Non-pigmented ciliary epithelial cell (primary cell): ENCODE measurements at places on chromosomes 11 and 22.
A peak's percentile ranks its signal among the peaks of the same experiment; 100 is the strongest.

DNA sequence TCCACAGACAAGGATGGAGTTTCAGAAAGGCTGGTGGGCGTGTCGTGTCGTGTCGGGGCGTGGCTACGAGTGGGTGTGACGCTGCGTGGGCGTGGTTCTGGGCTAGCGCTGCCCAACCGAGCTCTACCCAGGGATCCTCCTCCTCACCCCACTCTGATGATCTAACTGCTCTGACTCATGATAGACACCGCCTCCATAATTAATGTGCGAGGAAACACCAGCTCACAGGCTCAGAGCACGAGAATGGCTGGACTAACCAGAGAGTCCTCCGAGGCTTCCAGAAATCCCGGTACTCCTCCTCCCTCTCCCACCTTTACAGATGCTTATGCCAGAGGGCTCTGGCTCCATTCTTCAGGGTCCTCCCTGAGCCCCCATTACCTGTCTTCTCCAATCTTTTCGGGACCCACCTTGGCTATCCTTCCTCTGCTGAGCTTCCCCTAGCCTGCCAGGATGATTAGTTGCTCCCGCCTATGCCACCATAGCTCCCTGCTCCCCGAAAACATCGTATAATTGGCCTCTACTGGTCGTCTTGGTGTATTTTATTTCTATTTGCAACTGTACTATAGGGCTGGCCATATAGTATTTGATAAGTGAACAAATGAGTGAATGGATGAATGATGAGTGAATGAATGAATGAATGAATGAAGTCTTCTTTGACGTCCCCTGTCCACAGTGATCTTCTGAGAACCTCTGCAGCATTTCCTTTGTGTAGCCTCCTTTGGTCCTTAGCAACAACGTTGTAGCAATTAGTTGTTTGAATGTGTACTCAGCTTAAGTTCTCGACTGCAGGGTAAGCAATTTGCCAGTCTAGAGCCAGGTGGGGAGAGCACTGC, 21.7 kb downstream of the TMPRSS13 start:
- peak; percentile 86 for DNase-seq

DNA sequence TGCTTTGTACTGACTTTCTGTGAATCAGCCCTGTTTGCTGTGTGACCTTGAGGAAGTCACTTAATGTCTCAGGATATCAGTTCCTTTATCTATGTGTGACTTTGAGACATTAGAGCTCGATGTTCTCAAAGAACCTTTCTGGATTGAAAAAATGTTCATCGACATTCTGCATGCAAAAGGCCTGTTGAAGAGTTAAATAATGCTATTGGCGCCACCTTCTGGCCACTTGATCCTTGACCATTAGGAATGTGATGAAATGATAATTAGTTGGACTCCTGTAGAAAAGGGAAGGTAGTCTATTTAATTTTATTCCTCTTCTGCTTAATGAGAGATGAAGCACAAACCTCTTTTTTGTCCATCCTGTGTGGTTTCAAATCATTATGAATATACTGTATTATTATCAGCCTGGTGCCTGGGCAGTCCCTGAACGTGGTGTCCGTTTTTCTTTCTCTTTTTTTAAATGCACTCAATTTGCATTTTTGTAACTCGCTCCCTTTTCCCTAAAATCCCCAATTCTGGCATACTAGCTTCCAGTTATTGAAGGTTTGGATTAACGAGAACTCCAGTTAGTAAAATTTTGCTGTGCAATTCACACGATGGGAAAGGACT, 20.7 kb downstream of the ELF5 start:
- no peak for DNase-seq

- DNase-seq = peak; percentile 63
Measured at GRCh38 chr11:69166218-69167115, 10.7 kb downstream of the SMIM38 start.

DNA sequence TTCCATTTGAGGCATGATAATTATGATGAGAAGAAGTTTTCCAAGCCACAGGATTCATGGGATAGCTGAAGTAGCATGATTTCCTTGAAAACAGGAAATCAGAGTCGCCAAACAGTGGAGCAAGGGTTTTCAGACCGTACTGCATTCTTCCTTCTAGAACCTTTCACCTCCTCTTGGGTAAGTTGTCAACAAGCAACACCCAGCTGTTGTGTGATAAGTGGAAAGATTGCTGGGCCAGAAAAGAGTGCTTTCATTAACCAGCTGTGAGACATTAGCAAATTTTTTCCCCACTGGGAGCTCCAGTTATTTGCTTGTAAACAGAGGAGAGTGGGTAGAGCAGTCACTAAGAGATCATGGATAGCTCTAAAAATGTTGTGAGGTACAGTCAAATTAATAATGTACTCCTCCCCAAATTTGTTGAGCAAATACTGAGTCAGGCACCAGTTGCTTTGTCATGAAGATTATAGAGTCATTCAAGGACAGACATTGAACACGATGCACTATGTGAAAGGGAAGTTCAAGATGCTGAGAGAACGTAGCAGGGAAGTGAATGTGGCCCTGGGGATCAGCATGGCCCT, 11.7 kb upstream of the MPEG1 start:
- no peak for DNase-seq

DNA sequence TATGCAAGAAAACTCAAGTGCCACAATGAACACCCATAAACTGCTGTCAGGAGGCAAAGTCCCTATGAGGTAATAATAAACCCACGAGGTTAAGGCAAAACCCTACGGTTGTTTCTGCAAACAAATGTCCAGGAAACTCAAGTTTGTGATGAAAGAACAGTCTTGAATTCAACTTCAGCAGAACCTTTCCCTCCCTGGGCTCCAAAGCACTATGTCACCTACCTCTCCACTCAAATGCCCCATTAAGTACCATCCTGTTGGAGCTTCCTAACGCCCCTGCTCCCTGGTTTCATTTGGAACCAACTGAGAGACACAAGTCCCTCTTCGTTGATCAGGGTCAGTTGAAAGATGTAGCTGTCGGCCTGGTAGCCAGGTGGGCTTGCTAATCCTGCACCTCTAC, 2.6 kb upstream of the C11orf91 start:
- DNase-seq = no peak

GRCh38 chr11:23644443-23644842, 784.2 kb upstream of the CCDC179 start:
- DNase-seq = no peak

DNA sequence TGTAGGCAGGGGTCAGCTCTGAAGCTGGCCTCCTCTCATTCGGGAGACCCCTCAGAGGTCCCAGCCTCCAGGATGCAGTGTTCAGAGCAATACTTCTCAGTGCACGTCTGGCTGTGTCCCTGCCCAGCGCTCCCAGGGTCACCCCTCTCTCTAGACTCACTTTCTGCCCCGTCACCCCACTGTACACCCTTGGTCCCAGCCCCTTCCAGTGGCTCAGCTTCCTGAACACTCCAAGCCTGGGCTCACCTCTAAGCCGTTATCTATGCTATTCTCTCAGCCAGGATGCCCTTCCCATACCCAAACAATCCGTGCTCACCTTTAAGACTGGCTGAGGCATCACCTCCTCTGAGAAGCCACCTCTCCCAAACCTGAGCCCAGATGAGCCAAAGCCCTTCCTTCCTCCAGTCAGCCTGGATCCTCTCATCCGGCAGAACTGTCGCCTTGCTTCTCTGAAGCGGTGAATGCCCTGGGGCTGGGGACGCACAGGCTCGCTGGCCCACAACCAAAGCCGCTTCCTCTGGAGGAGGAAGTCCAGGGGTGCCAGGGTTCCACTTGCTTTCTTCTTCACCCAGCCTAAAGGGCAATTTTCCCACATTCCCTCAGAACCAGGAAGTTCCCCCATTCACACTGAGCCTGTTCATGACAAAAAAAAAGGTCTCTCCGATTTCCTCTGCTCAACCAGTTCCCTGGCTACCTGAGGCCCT, 13.7 kb upstream of the CDKN1C start:
- DNase-seq = no peak

GRCh38 chr11:78567209-78567608, 7.5 kb downstream of the NARS2 start:
- peak; percentile 57 for DNase-seq

GRCh38 chr11:62573006-62573591, 592 bp downstream of the EEF1G start:
- no peak for DNase-seq

DNA sequence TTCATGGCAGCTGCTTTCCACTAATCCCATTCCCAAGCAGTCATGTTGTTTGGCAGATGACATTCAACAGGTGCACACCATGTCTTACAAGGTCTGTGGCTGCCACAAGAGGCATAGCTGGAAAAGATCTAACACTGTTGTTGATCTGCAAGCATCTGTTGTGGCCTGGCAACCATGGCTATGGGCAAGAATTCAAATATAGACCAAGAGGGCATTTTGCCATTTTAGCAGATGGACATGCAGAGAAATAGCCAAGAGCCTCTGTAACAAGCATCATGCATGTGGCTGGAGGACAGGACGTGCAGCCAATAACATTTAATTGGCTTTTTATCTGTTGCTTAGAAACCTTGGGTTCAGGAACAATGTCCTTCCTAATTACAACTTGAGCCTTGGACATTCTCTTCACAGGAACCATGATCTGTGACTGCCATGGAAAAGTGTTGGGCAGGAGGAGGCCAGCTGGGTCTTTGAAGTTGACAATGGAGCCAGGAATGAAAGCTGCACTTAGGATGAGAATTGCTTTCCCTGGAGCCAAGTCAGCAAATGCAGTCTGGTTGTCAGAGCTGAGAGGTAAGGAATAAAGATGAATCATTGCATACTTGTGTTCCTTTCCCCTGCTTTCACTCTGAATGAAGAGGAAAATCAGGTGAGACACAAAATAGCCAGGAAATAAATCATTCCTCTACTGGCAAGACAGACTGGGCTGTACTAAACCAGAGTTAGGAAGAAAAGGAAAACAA, 113.6 kb upstream of the ANO5 start:
- no peak for DNase-seq

DNA sequence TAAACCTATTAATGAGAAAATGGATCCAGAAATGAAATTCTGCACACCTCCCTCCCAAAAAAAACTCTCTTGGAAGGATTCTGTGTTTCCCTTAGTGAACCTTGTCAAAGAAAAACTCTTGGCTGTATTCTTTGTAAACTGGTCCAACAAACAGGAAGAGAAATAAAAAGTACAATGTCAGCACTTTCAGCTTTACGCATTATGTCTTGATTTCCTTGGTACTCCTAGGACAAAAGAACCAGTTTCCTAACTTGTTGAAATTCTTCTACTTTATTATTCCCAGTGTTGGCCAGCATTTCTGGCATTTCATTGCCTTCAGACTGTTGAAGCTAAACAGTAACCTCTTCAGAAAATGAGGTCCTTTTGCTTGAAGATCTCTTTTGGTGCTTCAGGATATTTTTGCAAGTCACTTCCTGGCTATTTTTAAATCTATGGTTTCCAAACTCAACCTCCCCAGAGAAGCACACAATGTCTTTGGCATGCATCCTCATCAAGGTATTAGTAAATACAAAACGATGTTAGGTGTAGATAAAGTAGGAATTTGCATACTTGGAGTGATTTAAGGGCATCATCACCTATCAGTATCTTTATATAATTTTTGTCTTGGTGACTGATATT, 342.7 kb downstream of the AASDHPPT start:
- DNase-seq = no peak

GRCh38 chr11:108985945-108986279, 321.0 kb downstream of the DDX10 start:
- DNase-seq = peak; percentile 45

GRCh38 chr11:13691286-13691899, 22.9 kb downstream of the FAR1 start:
- DNase-seq = no peak

- no peak for DNase-seq
Measured at GRCh38 chr11:112249871-112250610, 10.6 kb downstream of the PLET1 start.

- DNase-seq = no peak
Measured at GRCh38 chr22:34886391-34886790, 179.6 kb upstream of the ISX start.

- DNase-seq = no peak
Measured at GRCh38 chr11:48122656-48123055, 94.0 kb upstream of the OR4B1 start.

DNA sequence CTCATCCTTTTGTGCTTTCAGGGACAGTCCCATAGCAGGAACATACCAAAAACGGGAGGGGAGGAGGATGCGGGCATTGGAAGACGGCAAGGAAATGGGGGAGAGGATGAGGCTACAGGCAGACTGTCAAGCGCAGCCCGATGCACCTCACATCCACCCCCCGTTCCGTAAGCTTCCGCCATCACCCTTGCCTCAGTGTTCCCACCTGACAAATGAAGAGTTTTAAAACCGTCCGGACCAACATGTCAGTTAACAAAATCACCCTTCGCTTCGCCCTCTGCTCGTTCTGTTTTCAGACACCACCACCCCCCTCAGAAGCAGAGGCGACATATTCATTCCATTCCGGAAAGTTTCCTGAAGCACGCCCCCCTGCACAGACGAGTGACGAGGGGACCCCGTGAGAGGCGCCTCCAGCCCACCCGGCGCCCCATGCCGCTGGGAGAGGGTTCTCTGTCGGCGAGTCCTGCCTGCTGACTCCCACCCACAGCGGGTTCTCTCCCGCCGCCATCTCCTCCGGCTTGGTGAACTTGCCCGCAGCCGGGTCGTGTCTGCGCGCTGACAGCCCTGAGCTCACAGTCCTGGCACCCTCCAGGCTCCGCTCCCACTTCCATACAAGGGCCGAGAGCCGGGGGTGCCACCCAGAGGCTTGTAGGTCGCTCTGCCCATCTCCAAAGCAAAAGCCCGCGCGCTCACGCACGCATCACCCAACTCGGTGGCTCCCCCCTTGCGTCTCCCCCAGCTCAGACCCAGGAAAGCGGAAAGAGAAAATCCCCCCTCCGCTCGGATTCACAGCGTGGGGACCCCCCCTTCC, 1.5 kb downstream of the IGSF9B start:
- DNase-seq = no peak

DNA sequence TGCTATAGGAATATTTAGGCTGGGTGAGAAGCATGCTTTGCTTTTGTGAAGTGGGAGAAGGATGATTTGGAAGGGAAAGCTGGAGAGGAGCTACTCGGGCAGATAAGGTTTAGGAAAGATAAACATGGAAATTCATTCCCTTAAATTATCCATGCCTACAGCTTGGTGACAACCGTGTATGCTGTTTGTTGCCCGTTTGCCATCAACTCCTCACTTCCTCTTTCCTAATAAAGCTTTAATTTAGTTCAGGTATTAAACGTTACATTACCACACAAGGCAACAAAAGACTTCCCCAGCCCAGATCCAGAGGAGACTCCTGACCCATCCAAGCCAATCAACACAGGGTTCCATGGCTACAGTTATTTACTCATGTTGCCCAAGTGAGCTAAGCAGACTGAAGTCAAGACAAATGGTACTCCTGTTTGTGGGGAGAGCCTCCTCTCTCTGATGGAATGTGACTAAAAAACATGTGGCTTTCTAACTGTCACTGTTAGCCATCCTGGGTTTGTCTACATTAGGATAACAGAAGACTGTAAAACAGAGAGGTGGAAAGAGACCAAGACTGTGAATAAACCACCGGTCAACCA, 101.7 kb upstream of the GRAMD1B start:
- no peak for DNase-seq

- DNase-seq = no peak
Measured at GRCh38 chr11:10797531-10797930, 11.2 kb downstream of the EIF4G2 start.

GRCh38 chr22:38923463-38924346, 33.7 kb upstream of the APOBEC3A start:
- peak; percentile 35 for DNase-seq

- no peak for DNase-seq
Measured at GRCh38 chr11:7645206-7645605, 28.1 kb downstream of the CYB5R2 start.
